ENCODE measurements at places on chromosomes 5 and 9.
A peak's percentile ranks its signal among the peaks of the same experiment; 100 is the strongest.

DNA sequence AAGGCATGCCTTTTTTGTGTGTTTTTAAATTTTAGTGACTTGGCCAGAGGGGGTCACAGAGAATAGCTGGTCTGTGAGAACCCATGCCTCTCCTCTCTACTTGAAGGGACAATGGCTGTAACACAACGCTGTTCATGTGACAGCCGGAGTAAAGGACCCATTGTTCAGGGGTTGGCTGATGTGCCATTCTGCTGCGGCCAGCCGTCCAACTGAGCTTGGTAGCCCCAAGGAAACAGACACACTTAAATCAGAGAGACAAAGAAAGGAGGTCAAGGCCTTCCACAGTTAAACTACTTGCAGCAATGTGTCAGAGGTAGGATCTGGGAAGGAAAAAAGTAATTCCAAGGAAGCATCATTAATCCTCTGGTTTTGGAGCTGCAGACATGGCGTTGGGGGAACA lies 8.1 kb downstream of the MEGF10 start:
- no peak for DNase-seq

DNA sequence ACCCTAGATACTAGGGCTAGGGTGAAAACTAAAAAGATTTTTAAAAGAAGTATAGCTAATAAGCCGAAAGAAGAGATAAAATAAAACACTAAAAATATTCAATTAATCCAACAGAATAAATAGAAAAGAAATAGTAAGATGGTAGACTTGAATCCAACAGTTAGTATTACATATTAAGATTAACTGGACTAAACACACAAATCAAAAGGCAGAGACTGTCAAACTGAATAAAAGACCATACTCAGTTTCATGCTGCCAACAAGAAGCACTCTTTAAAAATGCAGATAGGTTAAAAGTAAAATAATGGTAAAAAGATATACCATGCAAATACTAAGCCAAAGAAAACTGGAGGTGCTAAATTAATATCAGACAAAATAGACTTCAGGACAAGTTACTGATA lies 65.0 kb downstream of the TTLL11 start:
- DNase-seq, result no peak

GRCh38 chr5:135508496-135509005 lies 27.2 kb downstream of the NEUROG1 start:
- no peak for DNase-seq

- no peak for DNase-seq
These were observed 17.0 kb upstream of the LCP2 start for GRCh38 chr5:170314541-170315095.

DNA sequence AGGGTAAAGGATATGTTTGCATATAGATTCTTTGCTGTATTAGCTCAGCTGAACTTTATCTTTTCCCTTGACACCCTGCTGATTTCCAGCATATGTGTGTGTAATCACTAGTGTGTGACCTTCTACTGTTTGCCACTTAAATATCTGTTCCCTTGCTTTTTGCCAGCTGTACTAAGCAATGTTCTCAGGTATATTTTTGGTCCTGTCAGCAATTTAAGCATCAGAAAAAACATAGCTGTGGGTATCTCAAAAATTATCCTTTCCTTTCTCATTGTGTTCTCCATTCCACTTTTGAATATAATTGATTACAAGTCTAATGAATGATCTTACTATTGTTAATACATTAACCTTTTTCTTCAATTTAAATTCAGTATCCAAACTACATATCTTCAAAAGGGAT lies 59.2 kb upstream of the CDH10 start:
- DNase-seq, result no peak

GRCh38 chr5:150904479-150905311 lies at the start of gene ZNF300:
TSS of gene ZNF300 (minus strand) at chr5:150904980. CDS start at chr5:150903155, 1,825 bp downstream.
- peak; percentile 91 for DNase-seq

GRCh38 chr9:35797311-35798109 lies 6.1 kb downstream of the NPR2 start:
- DNase-seq, result no peak

DNA sequence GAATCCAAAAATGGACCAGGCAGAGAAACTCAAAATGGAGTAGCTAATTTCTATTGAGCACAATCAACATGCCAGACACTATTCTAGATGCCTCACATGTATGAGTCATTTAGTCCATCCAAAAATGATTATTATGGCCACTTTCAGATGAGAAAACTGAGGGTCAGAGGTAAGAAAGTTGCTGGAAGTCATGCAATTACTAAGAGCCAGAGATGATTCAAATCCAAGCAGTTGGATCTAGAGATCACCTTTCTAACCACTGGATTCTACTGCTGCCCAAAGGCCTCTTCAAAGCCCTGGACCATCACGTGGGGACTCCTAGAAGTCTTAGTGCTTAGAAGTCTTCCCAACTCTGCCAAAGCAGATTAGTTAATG lies 51.8 kb upstream of the HMHB1 start:
- DNase-seq, result no peak

- DNase-seq, result no peak
These were observed 7.8 kb upstream of the PURA start for GRCh38 chr5:140106101-140106500.
